ENCODE measurements at places on chromosomes 3 and 15.
A peak's percentile ranks its signal among the peaks of the same experiment; 100 is the strongest.

GRCh38 chr3:32596909-32597369 is 26.3 kb upstream of the DYNC1LI1 start:
- DNase-seq = no peak

GRCh38 chr15:45162771-45163507 is 24.8 kb downstream of the SHF start:
- peak; percentile 47 for DNase-seq

- no peak for DNase-seq
These were observed 23.7 kb downstream of the HDC start for GRCh38 chr15:50241684-50242450.

DNA sequence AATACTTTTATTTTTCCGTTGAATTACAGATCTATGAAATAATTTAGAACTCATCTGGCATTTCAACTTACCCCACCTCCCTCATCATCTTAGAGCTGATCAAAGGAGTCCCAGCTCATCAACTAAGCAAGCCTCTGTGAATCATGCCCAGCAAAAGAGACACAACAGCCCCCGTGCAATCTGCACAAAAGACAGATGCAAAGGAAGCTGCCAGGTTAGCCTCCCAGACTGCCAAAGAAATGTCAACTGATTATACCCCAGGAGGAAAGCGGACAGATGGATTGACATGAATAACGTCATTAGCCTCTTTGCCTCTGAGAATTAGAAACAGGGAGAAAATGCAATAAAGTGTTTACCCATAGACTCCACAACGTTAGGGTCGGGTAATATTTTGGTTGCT is 75.0 kb downstream of the GABRB3 start:
- DNase-seq = no peak

GRCh38 chr3:64650715-64651114 is 37.1 kb downstream of the ADAMTS9 start:
- no peak for DNase-seq

GRCh38 chr3:171184372-171184771 is 157.9 kb upstream of the SLC2A2 start:
- DNase-seq = no peak

Measured in activated CD4-positive, alpha-beta T cell treated with anti-CD3 and anti-CD28 coated beads for 1 hour (primary cell).